ENCODE measurements at places on chromosomes 6 and 20. TPM values are rescaled to one million over a fixed set of nuclear protein-coding genes. Genes with fewer than 3 reads are reported as not detected.

- DNase-seq: peak; percentile 46
Measured at GRCh38 chr6:41901882-41902519, 6.8 kb upstream of the USP49 start.

GRCh38 chr6:21559238-21559637 is 34.3 kb upstream of the SOX4 start:
- no peak for DNase-seq

The SYTL3 gene
- 14.1 TPM for polyA plus RNA-seq

DNA sequence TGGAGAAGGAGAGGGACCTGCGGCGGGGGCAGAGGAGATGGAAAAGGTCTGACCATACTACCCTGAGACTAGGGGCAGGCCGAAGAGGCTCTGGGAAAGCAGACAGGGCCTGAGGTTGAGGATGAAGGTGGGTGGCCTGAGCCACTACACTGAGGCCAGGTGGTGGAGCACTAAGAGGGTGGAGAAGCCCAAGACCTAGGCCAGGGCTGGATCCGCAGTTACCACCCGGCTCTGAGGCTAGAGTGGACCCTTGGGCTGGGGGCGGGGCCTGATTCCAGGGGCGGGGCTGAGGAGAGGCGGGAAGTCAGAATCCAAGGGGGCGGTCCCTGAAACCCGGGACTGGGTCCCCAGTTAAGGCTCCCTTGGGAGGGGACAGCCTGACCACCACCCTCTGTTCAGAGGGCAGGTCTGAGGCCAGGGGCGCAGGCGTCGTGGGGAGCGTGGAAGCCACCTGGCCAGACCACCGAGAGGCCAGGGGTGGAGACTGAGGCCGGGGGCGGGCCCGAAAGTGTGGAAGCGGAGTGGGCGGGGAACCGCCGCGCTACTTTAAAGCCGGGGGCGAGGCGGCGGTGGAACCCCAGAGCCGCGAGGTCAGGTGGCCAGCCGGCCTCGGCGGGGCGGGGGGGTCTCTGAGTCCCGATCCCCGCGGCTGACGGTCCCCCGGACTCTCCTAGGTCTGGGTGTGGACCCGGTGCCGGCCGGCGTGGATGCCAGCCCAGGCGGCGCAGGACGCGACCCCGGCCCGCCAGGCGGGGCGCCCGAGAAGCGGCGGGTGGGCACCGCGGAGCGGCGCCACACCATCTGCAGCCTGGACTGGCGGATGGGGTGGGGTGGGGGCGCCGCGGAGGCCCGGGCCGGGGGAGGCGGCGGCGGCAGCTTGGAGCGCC is 8.3 kb downstream of the CCM2L start:
- peak; percentile 25 for DNase-seq

The PCMT1 gene
- polyA plus RNA-seq: 228 TPM

DNA sequence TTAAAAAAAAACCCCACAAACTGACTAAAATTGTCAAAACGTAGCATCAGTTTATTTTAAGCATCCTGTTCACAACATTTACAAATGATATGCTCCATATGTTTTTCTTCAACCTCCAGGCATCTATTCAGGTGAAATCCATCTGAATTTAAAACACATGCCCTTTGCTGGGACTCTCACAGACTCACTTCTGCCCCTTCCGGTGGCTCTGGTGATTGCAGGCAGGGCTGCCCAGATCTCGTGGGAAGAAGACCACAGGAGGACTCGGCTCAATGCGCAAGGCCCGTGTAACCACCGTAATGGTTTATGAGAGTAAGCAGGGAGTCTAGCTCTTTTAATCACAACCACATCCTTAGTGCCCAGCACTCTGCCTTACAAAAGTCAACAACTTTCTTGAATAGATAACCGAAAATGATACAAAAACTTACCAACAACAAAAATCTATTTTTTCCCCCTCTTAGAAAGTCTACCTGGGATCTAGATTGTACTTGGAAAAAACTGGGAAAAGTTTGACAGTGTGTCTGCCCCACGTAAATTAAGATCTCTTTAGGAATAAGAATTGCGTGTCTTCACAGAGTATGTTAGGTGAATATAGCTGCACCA is 139.1 kb downstream of the KIF16B start:
- peak; percentile 37 for DNase-seq

Data from CD4-positive, CD25-positive, alpha-beta regulatory T cell (primary cell).